Inflammatory macrophage (primary cell): ENCODE measurements at places on chromosomes 13 and 19.

GRCh38 chr19:33442706-33443105 lies 69.2 kb downstream of the CEBPG start:
- no peak for DNase-seq

DNA sequence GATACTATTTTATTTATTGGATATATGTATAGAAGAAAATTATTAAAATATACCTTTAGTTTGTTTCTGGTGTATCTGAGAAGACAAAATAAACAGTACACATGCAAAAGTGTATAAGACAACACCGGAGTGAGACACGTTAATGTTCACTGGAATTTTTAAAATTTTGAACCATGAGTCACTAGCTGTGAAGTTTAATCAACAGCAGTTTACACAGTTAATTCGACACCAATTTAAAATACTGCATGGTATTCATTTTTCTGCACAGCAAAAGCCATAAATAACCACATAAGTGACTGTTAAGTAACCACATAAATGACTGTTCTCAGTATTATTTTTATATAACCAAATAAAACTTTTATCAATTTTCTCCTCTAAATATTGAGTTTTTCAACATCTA lies 418.7 kb upstream of the NBEA start:
- DNase-seq = no peak

DNA sequence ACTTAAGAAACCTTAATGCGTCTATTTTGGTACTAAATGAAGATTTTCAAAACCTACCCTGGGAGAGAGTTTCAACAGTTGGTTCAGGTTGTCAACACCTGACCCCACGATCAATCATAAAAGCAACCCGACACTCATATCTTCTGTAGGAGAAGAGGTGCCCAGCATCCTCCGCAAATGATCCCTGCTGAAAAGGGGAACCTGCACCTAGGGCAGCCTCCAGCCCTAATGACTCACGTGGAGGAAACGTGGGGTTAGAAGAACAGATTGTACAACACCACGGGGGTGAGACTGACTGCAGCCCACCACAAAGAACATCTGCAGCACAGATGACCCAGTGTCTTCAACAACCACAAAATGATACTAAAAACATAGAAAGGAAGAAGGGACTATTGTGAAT lies 116.3 kb downstream of the RAB20 start:
- DNase-seq = peak; percentile 79

DNA sequence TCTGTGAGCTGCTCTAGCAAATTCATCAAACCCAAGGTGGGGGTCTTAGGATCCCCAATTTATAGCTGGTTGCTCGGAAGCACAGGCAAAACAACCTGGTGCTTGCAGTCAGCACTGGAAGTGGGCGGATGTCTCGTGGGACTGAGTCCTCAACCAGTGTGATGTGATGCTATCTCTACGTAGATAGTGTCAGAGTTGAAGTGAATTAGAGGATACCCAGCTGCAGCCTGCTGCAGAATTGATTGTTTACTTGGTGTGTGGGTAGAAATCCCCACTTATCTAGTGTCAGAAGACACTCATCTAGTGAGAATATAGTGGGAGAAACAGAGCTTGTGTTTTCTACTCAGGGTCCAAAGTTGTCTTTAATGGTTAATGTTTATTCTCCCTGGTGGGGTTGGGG lies 63.3 kb downstream of the CBY2 start:
- DNase-seq = no peak

GRCh38 chr13:35411059-35411744 lies 65.3 kb downstream of the MAB21L1 start:
- DNase-seq = no peak

DNA sequence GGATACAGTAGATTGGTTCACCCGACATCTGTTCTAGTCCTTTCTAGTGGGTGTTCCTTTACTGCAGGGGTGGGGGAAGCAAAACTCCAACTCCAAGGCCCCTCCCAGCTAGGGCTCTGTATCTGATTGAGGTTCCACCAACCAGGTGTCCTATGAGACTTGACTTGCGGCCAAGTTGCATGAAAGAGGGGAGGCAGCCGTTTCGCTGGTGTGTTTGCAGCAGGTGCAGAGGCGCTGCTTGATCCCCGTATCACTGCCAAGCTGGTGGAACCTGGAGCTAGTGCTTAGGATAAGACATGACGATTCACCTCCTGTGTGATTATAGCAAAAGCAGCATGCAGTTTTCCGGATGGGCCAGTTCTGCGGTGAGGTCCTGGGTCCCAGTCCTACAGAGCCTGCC lies 338.2 kb downstream of the UQCRFS1 start:
- DNase-seq = no peak

DNA sequence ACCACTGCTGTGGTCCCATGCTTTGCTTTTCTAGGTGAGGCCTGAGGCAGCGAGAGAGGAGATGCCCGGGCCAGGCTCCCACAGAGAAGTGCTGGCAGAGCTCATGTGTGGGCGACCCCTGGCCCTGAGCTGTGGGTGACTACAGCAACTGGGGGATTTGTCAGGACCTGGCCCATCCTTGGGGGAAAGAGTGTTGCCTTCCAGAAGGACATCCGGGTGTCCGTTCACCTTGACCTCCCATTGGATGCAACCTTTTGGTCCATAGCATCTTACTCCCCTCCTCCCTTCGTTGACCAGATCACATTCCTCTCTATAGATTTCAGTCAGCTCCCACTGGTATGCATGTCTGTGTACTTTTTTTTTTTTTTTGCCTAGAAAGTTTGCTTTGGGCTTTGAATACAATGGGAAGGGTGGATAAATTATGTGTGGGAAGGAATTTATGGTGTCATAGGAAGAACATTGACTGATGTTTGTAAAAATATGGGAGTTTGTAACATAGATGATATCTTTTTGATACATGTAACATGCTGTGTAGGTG lies 84.2 kb upstream of the RNF113B start:
- DNase-seq = no peak

DNA sequence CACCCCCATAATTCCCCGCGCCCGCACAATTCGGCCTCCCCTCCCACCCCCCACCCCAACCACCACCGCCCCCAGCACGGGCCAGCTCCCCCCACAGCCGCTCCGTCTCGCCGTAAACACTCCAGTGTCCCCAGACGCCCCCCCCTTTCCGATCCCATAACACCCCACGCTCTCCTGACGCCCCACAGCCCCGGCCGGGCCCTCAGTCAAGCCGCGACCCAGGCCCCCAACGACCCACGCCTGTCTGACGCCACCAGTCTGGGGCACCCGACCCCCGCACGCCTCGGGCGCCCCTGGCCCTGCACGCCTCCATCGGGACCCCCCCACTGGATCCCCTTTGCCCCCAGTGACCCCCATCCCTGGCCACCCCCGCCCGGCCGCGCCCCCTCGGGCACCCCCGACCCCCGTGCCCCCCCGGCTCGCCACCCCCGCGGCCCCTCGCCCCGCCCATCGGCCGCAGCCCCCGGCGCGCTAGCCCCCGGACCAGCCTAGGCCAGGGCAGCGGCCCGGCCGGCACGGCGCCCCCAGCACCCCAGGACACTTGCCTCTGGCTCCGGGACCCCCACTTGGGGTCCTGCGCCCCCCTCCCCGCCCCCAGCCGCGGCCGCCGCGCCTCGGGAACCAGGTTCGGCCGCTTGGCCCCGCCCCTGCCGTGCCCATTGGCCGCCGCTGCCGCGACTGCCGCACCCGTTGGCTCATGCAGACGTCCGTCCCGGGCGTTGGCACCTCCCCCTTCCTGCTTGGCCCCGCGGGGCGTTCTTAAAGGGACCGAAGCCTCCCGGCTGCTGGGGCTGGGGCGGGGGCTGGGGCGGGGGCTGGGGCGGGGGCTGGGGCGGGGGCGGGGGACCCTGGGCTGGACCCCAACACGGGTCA lies at the start of gene FKBP8:
TSS of gene FKBP8 (minus strand) at position 633 of the 873 bp plus-strand sequence. CDS start 1,603 bp downstream, outside the sequence.
- DNase-seq = peak; percentile 91

GRCh38 chr19:10332158-10332964 lies 968 bp downstream of the RAVER1 start:
- DNase-seq = no peak

DNA sequence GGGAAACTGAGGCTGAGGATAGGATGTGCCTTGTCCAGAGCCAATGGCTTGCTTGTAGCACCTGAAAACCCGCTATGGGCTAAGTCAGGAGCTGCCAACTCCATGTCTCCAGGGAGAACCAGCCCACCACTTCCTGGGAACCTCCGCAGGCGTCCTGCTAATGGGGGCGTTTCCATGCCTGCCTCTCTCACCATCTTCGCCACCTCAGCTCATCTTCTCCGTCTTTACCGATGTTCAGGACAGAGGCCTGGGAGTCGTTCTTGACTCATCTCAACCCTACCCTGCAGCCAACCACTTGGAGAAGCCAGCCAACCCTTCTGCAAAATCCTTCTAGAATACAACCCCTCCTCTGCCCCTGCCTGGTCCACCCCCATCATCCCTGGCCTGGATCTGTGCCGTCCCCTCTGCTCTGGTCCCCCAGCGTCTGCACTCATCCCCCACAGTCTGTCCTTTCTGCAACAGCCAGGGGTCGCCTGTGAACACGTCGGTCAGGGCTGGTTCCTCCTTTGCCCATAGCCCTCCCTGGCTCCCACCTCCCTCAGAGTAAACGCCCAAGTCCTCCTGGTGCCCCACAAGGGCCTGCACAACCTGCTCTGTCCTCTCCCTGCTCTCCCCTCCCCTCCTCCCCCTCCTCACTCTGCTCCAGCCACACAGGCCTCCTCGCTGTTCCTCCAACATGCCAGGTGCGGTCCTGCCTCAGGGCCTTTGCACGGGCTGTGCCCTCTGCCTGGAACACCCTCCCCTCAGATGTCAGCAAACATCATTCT lies 31.0 kb downstream of the PTPRS start:
- no peak for DNase-seq

DNA sequence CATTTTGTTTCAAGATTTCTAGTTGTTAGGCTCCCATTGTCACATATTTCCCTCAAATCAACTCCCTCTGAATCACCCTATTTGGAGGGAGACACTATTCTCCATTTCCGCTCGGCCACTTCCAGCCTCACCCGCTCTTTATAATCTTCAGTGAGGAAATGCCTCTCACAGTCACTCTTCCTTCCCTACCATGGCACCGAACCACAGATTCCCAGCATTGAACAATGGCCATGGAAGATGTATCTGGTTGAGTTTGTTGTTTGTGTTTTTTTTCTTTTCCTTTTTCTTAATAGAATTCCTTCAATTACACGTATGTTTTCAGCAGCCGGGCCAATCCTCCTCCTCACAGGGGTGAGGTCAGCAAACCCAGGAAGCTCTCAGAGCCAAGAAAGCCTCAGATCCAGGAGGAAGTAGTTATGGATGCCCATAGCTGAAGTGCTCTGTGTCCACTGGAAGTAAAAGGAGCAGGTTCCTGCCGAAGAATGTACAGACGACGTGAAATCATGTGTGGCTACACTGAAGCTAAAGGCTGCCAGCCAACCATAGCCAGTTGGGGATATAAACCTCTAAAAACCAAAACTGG lies 472.1 kb downstream of the FOXO1 start:
- DNase-seq = no peak

GRCh38 chr19:2848616-2849015 lies 7.3 kb downstream of the ZNF555 start:
- no peak for DNase-seq

DNA sequence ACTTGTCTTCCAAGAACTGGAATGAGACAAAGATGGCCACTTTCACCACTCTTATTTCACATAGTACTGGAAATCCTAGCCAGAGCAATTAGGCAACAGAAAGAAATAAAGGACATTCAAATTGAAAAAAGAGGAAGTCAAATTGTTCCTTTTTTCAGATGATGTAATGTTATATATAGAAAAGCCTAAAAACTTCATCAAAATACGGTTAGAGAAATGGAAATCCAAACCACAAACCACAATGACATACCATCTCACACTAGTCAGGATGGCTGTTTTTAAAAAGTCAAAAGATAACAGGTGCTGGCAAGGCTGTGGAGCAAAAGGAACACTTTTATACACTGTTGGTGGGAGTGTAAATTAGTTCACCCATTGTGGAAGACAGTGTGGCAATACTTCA lies 113.3 kb upstream of the SPRY2 start:
- DNase-seq = peak; percentile 96

DNA sequence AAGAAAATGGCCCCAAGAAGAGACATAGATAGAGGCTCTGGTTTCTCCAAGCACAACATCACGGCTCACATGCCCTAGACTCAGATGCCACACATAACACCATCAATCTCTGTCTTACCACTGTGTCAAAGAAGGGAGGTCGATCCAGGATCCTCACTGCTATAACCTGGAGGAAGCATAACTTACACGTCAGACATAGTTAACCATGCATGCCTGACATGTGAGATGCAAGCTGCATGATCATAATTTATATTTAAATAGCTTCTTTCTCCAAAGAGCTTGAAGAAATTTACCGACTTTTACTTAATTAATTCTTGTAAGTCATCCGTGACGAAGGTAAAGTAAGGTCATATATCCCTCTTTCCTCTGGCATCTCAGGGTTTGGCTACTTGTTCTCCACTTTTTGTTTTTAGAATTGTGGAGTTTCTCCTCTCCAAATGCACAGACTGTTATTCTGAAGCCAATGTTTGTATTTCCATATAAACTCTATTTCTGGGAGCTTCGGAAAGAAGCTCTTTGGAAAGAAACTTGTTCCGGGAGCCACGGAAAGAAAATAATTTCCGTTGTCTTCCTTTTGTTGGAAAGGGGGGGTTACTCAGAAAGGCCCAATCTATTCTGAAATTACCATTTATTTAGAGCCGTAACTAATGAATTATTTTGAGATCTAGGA lies 205.6 kb downstream of the LHFPL6 start:
- no peak for DNase-seq

- no peak for DNase-seq
These were observed 93.3 kb upstream of the ZNF98 start for GRCh38 chr19:22515435-22515834.

DNA sequence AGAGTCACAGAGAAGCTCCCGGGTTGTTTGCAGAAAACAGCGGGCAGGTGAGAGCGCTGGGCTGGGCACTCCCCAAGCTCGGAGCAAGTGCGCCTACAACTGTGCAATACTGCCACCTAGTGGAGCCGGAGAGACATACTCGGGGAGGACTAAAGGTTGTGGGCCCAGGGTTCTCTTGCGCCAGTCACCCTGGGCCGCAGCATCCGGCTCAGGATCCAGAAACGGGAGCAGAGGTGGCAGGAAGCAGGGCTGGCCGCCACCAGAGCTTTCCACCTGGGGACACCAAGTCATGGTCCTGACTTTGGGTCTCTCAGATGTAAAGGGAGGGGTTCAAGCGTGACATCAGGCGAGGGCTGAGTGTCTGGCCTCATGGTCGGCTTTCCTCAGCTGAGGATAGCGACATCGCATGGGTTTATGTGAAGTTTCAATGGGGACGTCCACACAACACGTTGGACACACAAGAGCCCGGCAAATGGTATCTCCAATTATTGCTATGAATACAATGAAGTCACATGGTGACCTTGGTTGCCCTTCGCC lies 11.2 kb upstream of the KLK4 start:
- peak; percentile 88 for DNase-seq

DNA sequence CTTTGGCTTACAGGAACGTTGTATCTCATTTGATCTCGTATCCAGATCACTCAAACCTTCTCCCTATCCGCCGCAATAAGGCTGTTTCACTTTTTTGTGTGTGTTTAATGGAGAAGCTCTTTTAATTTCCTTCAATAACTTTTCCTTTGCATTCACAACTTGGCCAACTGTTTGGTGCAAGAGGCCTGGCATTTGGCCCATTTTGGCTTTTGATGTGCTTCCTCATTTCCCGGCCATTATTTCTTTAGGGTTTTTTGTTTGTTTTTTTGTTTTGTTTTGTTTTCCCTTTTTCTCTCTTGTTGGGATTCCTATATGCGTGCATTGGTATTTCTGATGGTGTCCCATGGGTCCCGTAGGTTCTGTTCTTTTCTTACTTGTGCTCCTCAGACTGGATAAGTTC lies 6.1 kb upstream of the UPF3A start:
- DNase-seq = peak; percentile 55
